ENCODE measurements at places on chromosomes 4 and X.
A peak's percentile ranks its signal among the peaks of the same experiment; 100 is the strongest.

- DNase-seq, result peak; percentile 1
Observed at GRCh38 chr4:89708903-89709421, 128.0 kb downstream of the SNCA start.

DNA sequence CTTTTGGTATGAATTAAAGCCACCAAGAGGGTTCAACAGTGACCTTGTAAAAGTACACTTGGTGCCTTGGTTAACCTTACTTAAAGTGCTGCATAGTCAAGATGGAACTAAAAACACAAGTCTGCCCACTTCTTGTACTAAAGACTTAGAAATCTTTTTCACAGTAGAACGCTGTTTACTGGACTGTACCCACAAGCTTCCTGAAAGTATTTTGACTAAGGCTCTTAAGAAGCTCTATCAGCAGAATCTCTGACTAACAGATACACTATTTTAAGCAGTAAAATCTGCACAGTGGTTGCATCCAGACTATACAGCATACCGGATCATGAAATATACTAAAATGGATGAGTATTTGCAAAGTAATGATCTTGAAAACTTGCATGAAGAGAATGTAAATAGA lies 7.2 kb downstream of the RAB28 start:
- DNase-seq, result peak; percentile 23

- no peak for DNase-seq
Observed at GRCh38 chr4:78120144-78120880, 63.2 kb downstream of the FRAS1 start.

GRCh38 chr4:157674699-157675098 lies 454.2 kb downstream of the GRIA2 start:
- DNase-seq, result no peak

- peak; percentile 45 for DNase-seq
Observed at GRCh38 chrX:37825215-37825842, 22.0 kb downstream of the DYNLT3 start.

DNA sequence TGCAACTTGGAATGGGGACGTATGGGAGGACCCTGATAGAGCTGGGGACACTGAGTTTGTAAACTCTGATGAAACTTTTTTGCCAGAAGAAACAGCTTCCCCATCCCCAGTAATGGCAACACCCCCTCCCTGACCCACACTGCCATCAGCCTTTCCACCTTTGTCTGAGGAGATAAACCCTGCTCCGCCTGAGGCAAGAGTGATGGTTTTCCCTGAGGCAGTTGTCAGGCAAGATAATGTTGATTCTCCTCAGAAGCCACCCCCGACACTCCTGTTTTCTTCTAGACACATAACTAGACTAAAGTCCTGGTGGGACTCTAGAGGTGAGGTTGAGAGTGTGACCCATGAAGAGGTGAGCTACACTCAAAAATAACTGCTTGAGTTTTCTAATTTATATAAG lies 71.9 kb upstream of the STK26 start:
- DNase-seq, result no peak

Measured in kidney tubule cell (primary cell).